ENCODE measurements at places on chromosomes 2 and 18. TPM values are rescaled to one million over a fixed set of nuclear protein-coding genes. Genes with fewer than 3 reads are reported as not detected.
A peak's percentile ranks its signal among the peaks of the same experiment; 100 is the strongest.

GRCh38 chr2:136055929-136056688 lies 61.8 kb downstream of the CXCR4 start:
- no peak for DNase-seq

- no peak for DNase-seq
Measured at GRCh38 chr2:85737961-85738360, 15.8 kb upstream of the ATOH8 start.

GRCh38 chr2:240782221-240782885 lies 37.7 kb downstream of the KIF1A start:
- no peak for DNase-seq

DNA sequence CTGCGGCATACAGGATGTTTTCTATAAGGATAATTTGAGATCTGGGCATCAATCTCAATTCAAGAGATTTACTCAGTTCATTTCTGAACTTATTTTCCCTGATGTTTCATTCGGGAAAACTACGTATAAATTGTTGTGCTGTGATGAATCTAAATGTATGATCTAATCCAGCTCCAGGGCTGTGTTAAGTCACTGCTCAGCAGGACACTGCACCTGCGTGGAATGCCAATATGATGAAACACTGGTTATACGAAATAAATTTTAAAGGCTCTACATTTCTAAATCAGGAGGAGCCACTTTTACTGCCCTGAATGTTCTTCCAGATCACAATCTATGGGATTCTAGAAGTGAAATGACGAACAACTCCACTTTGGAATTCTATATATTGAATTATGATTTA lies 259.0 kb downstream of the HNMT start:
- peak; percentile 8 for DNase-seq

DNA sequence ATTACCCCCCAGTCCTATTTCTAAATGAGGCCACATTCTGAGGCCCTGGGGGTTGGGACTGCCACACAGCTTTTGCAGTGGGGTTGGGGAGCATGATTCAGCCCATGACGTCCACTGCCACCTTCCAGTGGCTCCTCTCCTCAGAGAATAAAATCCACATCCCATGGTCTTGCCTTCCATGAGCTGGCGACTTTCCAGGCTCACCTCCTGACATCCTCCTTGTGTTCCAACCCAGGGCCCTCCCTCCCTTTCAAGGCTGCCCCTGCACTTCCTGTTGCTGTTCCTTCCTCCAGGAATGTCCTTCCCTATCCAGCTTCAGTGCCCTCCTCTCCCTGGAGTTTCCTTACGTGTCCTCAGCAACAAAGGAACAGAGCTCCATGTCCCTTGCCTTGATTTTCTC lies 187.3 kb upstream of the ID2 start:
- no peak for DNase-seq

- DNase-seq = no peak
Measured at GRCh38 chr2:39697454-39697853, 31.7 kb downstream of the TMEM178A start.

DNA sequence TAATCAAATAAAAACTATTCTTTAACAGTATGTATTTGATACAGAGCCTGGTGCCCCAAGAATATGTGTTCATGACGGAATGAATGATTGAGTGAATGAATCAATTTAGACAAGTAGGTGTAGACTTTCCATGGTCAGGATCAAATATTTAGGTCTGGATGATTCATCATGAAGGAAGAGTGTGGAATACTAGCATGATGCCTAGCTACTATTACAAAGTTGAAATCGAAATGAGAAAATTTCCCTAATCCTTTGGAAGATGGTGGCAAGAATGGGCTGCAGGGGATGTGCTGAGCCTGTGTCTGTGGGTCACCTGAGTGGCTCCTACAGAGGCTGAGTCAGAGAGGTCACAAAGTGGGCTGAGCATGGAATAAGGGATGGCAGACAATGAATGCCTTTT lies 3.1 kb upstream of the MALT1 start:
- DNase-seq = no peak

GRCh38 chr18:26088487-26088886 lies 1.9 kb downstream of the SS18 start:
- no peak for DNase-seq

DNA sequence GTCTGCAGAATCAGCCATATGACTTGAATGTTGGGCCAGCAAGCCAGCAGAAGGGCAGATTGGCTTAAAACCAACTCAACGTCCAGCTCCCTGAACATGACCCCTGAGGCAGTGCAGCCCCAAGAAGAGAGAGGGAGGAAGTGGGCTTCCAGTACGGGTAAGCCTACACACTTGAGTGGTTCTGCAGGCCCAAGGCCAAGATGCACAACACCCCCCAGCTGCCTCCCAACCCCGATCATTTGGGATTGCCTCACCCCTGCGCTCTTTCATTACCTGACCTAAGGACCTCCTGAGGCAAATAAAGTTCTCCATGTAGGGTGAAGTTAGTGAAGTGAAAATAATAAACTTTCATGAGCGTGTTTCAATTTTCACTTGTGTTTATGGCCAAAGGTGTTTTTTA lies 536.0 kb downstream of the TNS1 start:
- DNase-seq = no peak

DNA sequence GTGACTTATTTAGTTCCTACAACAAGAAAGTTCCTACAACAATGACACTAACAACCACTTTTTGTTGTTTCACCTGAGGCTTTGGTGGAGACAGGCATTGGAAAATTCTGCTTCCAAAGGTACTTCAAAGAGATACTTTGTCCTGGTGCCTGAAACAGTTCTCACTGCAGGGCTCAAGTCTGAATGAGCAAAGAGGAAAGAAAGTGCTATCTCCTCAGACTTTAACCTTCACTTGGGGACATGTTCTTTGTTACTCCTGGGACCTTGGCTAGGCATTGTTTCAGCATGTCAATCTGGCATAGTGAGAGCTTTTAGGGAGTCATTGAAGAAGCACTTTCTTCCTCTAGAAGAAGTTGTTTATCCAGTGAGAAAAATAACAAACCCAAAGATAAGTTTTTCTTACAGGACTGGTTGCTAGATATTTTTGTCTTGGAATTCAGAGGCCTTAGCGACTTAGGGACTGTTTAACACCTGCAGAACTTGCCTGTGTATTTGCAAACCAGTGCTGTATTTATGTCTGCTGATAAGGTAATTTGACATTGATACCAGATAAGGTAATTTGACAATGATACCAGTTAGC lies 12.2 kb downstream of the MDH1 start:
- no peak for DNase-seq

- DNase-seq = no peak
Measured at GRCh38 chr2:233446606-233447305, 92.5 kb downstream of the DGKD start.

- no peak for DNase-seq
Measured at GRCh38 chr2:39665811-39666490, at the start of gene TMEM178A. TMEM178A (plus strand) TSS chr2:39665917; CDS start chr2:39665975, 58 bp downstream.

- no peak for DNase-seq
Measured at GRCh38 chr2:102803041-102803896, 41.4 kb downstream of the TMEM182 start.

Gene SLC9A4
- total RNA-seq = not detected

Gene LCT
- total RNA-seq = not detected

Gene DNAJC27
- 4.9 TPM for total RNA-seq

Gene RAB6C
- total RNA-seq = 0.13 TPM

Gene SS18
- 99.1 TPM for total RNA-seq

Gene AGBL5
- total RNA-seq = 55.6 TPM

Gene TRABD2A
- total RNA-seq = 1.7 TPM

Gene CTLA4
- 0.08 TPM for total RNA-seq

Gene CCDC74A
- 29.9 TPM for total RNA-seq

Gene SP5
- 0.64 TPM for total RNA-seq

Gene CNTNAP5
- not detected for total RNA-seq

All from Panc1 (cell line).